Cardiac septum (tissue), 1 donor: ENCODE measurements at places on chromosomes 6 and 20.

DNA sequence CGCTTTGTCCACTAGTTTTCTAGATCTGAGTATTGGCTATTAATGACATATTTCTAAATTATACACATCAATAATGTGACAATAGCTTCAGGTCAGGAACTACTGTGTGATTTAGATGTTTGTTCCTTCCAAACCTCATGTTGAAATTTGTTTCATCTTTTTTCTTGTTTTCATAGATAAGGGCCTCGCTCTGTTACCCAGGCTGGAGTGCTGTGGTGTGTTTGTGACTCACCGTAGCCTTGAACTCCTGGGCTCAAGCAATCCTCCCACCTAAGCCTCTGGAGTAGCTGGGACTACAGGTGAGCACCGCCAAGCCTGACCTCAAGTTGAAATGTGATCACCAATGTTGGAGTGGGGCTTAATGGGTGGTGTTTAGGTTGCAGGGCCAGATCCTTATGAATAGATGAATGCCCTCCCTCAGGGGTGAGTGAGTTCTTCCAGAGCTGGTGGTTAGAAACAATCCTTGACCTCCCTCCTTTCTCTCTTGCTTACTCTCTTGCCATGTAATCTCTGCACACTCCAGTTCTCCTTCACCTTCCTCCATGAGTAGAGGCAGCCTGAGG lies 5.9 kb upstream of the NQO2 start:
- peak; percentile 9 for DNase-seq

DNA sequence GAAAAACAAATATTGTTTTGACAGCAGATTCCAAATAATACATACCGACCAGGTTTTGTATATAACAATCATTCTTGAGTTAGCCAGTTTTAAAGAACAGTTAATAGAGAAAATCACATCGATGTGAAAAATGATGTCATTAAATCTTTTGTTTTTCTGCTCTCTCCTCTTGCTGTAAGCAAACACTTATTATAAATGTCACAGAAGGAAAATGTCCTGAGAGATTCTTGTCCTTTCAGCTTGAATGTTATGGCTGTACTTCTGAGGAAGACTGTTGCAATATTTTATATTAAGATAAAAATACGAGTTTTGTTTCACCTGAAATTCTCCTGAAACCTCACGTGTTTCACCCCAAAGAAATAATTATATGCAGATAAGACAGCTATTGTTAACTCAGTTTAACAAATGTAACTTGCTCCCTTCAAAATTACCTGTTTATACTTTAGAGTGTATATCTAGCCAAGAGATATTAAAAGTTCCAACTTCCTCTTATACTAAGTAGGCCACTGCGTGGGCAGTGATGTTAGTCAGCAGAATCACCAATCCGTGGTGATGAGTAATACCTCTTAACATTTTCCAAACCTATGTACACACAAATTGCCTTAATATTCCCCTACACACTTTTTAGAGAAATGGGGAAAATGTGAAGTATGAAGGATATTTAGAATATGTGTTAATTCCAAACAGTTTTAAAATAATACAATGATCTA lies 1111.4 kb upstream of the CITED2 start:
- no peak for DNase-seq

DNA sequence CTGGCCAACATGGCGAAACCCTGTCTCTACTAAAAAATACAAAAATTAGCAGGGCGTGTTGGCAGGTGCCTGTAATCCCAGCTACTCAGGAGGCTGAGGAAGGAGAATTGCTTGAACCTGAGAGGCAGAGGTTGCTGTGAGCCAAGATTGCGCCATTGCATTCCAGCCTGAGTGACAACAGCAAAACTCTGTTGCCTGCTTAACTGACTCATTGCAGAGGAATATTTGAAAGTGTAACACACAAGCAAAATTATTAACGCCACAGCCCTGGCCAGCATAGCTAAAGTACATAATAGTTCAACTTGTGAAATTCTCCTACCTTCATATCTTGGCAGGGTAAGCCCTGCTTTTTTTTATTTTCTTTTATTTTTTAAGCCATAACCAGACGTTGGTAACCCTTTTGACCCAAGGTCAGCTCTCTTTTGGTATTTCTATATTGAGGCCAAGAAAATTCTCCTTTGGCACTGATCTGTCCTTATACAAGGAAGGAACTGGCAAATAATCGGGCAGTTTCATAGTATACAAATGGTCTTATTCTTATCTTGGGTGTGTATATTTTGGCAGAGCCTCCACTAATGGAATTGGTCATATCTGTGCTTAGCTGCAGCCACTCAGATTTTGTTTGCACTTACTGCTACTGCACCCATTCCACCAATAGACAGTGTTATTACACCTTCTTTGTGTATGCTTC lies 4.0 kb upstream of the ADGRF5 start:
- DNase-seq, result no peak

DNA sequence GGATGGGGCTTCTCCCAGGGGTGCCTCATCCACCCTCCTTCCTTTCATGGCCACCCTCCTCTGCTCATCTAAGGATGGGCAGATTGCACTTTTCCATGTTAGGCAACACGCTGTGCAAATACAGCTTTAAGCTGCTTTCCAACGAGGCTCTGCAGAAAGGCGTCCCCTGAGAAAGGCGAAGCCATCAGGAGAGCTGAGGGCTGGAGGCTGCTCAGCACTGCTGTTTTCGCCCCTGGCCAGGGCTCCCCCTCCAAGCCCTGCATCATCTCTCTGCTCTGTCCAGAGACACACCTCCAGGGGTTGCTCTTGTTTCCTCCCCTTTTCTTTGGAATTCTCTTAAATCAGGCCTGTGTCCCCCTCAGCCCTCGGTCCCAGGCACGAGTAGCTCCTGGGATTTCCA lies 526.1 kb downstream of the CDH26 start:
- no peak for DNase-seq

DNA sequence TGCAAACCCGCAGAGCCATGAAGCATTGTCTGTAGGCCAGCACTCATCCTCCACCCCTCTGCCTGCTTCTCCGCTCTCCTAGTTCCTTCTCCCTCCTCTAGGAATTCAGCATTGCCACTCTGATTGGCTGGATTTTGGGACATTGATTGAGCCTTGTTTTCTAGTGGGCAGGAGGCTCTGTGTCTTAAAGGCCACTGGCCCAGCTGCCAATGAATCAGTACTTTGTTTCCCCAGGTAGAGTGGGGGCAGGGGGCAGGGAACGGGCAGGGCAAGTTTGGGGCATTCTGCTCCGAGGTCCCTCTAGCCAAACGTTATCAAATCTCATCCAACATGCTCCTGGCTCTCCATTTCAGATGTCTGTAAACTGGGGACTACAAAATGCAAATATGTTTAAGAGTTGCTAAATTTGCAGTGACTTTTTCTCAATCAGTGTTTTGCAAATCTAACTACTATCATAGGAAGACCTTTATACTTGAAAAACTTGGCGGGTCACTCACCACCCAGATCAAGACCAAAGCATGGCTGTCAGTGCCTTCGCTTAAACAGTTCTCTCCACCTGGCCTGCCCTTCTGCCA lies 10.4 kb upstream of the BPI start:
- no peak for DNase-seq

DNA sequence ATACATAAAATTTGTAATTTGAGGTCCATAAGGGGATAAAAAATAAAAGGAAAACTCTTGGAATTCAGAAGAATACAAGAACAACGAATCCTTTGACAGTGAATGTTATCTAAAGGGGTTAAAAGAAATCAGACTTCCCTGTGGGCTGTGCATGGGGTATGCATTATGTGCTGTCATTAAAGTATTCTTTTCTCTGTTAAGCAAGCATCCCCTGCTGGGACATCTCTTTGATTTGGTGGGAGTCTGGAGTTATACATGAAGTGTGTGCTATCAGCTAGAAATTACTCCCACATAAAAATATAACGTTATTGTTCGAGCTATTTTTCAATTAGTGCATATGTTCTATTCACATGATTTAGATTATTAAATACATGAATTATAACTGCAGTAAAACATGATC lies 195.2 kb downstream of the CENPW start:
- DNase-seq, result no peak

GRCh38 chr6:37381579-37381978 lies 27.8 kb downstream of the RNF8 start:
- DNase-seq, result no peak

DNA sequence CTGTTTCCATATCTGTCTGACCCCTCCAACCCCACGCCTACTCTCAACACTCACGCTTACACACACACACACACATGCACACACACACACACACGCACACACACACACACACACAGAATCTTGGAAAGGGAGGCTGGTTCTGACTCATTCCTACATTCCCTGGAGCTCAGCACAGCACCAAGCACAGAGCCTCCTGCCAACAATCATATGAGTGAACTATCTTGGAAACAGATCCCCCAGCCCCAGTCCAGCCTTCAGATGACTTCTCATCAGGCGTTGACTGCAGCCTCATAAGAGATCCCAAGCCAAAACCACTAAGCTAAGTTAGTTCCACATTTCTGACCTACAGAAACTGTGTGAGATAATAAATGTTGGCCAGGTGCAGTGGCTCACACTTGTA lies 14.1 kb upstream of the HCK start:
- no peak for DNase-seq

- no peak for DNase-seq
Measured at GRCh38 chr6:125859727-125860126, 69.0 kb downstream of the NCOA7 start.

- DNase-seq, result no peak
Measured at GRCh38 chr6:169216830-169217229, 36.8 kb downstream of the THBS2 start.

GRCh38 chr6:97925504-97925903 lies 642.5 kb upstream of the MMS22L start:
- DNase-seq, result no peak

DNA sequence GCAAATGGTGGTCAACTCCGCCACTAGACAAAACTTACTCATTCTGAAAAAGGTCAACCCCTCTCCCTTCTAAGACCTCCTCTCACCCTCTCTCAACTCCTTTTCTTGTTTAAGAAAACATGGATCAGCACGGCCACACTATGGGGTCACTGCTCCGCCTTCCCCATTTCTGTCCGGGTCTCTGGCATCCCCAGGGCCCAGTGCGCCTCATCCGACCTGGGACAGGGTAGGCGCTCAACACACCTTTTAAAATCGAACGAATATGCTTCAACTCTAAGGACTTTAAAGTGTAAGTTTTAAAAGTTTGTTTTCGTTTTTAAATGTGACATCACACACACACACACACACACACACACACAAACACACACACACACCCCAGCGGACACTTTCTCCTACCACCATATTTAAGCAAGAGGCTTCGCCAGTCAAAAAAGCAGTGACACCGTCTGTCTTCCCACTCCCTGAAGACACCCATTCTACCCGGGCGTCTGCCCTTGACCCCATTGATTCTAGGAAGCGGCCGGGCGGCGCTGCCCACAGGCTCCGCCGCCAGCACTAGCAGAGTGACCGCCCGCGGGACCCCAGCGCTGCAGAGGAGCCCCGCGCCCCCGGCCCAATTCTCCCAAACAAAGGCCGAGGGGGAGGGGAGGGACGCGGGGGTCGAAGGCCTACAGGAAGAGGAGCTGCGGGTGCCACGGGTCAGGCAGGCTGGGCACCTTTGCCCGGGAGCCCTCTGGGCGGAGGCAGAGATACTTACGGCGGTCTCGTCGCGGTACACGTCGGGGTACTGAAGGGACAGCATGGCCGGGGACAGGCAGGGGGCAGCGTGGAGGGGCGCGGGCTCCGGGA lies 568 bp downstream of the PREP start:
- peak; percentile 81 for DNase-seq

DNA sequence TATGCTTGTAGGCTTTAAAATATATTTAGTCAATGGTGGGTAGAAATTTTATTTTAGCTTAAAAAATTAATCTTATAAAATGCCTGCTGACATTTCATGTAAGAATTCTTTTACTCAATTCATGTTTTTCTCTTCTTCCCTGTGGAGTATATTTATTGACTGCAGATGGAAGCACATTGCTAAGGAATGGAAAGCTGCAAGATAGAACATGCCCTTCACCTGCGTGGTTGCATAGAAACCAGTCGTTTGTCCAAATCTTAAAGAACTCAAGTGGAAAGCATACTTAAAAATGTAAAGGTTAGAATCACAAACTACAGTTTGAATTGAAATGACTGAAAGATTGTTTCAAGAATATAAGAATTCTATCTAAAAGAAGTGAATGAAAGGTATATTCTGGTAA lies 30.7 kb downstream of the C6orf163 start:
- DNase-seq, result no peak

GRCh38 chr20:43798291-43799149 lies 71.7 kb upstream of the GTSF1L start:
- DNase-seq, result no peak

DNA sequence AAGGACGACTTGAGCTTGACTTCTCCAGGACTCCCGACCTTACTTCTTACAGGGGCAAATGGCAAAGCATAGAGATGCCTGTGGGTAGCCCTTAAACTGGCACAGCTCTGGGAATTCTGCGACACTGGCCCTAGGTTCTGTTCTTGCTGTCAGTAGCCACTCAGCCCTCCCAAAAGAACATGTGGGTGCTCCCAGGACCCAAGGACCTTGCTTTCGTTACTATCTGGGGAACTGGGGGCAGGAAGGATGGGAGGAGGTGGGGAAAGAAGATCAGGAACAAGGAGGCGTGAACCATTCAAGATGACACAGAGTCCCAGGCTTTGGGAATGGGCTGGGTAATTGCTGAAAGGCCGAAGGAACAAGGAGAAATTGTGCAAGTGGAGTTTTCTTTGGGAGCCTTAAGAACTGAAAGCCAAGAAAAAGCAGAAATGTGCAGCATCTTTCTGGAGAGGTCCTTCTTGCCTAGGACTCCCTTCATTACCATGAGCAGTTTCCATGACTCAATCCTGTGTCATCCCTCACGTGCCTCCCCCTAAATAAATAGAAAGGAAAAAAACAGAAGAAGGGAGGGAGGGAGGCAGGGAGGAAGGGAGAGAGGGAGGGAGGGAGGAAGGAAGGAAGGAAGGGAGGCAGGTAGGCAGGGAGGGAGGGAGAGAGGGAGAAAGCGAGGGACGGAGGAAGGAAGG lies 284.6 kb upstream of the FOXQ1 start:
- DNase-seq, result no peak

DNA sequence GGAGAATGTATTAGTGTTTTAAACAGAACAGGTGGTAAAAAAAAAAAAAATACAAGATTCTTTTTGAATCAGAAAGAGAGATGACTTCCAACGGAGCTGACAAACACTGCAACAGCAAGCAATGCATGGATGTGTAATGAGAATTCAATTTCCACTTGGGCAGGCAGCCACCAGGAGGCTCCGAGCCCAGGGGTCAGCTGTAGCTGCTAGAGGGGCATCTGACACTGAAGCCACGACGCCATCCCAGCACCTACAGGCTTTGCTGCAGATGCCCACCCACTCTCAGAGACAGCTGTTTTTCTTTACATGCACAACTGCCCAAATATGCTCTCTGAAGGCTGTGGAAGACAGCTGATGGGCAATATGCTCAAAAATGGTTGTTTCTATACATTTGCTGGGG lies 75.4 kb downstream of the ELOVL5 start:
- DNase-seq, result no peak

- no peak for DNase-seq
Measured at GRCh38 chr20:49938173-49939163, 2.3 kb downstream of the RNF114 start.

GRCh38 chr20:49100972-49101371 lies 54.9 kb downstream of the CSE1L start:
- DNase-seq, result no peak

- no peak for DNase-seq
Measured at GRCh38 chr6:4906293-4907276, 97.3 kb downstream of the RPP40 start.

- no peak for DNase-seq
Measured at GRCh38 chr6:83169511-83169910, 23.6 kb downstream of the PGM3 start.

GRCh38 chr6:158405933-158406332 lies 93.7 kb downstream of the TULP4 start:
- no peak for DNase-seq
